GM13977 (cell line): ENCODE measurements at places on chromosomes 5 and 9.

DNA sequence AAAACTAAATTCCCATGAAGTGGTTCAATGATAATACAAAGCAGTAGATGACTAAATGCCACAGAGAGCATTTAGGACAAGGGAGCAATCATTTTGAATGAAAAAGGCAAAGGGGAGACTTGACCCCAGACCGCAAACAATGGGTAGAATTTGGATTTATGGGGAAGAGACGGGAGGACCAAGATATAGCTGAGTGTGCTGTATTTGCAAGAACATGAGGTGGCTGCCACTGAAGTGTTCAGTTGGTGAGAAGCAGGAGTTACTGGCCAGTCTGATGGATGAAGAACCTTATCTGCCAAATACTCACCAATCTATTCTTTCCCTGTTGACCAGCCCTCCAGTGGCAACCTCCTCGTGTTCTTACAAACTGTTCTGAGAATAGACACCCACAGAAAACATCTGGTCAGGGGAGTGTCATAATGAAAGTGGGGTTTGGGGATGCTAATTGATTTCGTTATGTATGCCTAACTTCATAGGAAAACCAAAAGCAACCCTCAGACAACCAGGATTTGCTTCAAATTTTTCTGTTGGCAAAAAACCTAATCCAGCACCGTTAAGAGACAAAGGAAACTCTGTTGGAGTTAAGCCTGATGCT is 19.8 kb downstream of the TDRD7 start:
- no peak for DNase-seq

DNA sequence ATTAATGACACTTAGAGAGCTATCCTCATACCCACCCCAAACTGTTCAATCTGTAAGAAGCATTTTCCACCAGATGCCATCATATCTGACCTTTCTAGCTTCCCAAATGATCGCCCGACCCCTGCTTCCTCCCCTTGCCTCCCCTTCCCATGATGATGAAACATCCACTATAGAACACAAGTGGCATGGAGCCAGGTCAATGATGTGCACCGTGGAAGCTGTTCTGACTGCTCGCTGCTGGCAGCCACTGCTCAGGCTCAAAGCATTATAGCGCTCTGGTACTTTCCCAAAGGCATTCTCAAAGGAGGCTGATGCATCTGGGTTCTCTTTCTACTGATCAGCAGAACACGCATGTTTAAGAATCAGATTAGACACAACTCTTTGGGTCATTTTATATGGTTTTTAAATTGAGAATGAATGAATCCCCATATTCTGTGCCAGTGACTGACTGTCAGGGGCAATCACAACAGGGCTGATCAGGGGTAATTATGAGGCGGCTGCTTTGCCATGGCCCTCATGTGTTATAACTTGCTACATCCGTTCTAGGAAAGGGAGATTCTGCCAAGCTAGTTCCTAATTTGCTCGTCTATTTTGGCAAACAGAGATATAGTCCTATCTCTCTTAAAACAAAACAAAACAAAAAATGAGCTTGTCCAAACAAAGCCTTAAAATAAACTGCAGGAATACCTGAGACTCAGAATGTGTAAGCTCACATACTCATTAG is 343.7 kb downstream of the ENC1 start:
- DNase-seq: no peak

- DNase-seq: peak; percentile 2
Observed at GRCh38 chr5:111083323-111083722, 8.8 kb upstream of the WDR36 start.

DNA sequence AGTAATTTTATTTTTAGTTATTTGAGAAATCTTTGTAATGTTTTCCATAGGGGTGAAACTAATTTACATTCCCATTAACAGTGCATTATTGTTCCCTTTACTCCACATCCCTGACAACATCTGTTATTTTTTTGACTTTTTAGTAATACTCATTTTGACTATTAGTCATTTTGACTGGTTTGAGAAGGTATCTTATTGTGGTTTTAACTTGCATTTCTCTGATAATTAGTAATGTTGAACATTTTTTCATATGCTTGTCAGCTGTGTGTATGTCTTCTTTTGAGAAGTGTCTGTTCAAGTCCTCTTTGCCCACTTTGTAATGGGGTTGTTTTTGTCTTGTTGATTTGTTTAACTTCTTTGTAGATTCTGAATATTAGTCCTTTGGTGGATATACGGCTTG is 27.5 kb downstream of the CCDC152 start:
- no peak for DNase-seq

- no peak for DNase-seq
Observed at GRCh38 chr9:93902780-93903655, 52.1 kb downstream of the BARX1 start.

GRCh38 chr9:32426278-32426939 is 42.0 kb downstream of the ACO1 start:
- no peak for DNase-seq

DNA sequence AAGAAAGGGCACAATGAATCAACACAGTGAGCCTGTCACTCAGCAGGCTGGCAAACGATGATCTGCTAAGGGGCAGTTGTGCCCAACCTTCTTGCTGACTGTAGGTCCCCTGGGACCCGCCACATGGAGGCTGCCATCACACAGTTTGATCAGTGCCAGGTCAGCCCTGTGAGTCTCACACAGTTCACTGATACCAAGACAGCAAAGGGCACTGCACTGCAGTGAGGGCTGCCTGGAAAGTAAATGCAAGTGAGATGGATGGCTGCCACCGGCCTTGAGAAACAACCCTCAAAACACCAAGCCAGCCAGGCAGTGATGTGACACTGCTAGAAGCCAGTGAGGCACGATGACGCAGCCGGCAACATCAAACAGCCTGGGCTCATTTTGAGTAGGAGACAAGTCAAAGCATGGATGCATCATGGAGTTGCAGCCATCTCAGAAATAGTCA is 30.3 kb downstream of the FOXD1 start:
- DNase-seq: no peak

GRCh38 chr9:116323571-116323970 is 170.0 kb downstream of the PAPPA start:
- DNase-seq: no peak

GRCh38 chr9:129555512-129556215 is 65.2 kb downstream of the C9orf50 start:
- DNase-seq: no peak

GRCh38 chr5:132470596-132470995 is 20.0 kb downstream of the IRF1 start:
- no peak for DNase-seq

DNA sequence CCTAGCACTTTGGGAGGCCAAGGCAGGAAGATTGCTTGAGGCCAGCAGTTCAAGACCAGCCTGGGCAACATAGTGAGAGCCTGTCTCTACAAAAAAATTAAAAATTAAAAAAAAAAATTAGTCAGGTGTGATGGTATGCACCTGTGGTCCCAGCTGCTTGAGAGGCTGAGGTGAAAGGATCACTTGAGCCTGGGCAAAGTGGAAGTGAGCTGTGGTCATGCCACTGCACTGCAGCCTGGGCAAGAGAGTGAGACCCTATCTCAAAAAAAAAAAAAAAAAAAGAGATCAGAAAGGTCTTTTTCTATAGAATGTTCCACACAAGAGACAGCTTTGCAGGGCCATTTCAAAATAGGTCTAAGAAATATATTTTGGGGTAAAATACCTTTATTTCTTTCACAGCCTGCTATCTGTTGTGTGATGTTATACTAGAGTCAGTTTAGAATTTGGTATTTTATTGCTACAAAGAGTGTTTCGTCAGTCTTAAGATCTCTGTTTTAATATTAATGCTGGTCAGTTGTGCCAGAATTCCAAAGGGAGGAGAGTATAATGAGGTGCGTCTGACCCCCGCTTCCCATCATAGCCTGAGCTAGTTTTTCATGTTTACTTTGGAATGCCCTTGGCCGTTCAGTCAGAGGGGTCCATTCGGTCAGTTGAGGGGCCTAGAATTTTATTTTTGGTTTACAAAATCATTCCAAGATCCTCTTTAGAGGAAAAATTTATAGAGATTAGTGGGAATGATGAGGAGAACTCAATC is 9.4 kb downstream of the LNPEP start:
- DNase-seq: no peak

- peak; percentile 36 for DNase-seq
Observed at GRCh38 chr9:91515074-91515687, 91.5 kb upstream of the NFIL3 start.

DNA sequence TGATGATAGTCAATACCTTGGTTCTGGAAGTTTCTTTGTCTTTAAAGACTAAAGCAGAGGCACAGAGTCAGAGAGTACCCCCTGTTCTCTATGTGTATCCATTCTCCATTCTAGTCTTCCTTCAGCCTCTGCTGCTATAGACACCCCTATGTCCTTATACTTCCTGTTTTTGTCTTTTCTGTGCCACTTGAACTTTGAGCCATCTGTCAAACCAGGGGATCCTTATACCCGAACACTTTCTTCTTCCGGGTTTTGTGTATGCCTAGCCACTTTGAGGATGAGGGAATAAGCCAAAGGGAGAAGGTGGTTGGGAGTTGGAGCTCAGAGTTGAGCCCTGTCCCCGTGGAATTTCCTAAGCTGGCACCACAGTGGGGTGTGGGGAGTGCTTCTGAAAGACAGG is 61.1 kb upstream of the IL6ST start:
- DNase-seq: no peak

GRCh38 chr5:116475338-116475737 is 99.3 kb downstream of the SEMA6A start:
- DNase-seq: peak; percentile 15

DNA sequence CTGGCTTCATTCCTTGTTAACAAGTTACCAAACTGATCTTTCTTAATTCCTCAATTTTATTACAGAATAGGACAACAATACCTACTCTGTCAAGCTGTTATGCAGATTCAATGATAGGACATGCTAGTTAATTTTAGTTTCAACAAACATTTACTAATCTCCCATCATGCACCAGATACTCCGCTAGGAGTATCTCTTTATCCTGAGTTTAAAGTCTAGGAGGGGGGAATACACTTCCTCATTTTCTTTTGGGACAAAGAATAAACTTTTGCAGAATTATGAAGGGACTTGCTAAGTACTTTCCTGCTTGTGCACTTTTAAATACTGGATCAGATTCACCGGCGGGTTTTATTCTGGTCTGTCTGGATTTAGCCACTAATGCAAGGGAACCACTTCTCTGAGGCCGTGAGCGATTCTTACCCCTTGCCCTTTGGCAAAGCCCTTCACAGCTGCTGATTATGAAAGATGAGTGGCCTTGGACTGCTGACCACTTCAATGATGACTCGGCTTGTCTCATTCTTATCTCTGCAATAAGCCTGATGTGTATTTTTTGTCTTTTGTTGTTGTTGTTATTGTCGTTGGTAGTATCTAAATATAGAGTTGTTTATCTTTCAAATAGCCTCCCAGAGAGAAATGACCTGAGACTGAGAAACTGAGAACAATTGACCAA is 73.9 kb downstream of the RMI1 start:
- DNase-seq: no peak

- peak; percentile 61 for DNase-seq
Observed at GRCh38 chr9:86202338-86202882, 57.0 kb downstream of the C9orf153 start.

DNA sequence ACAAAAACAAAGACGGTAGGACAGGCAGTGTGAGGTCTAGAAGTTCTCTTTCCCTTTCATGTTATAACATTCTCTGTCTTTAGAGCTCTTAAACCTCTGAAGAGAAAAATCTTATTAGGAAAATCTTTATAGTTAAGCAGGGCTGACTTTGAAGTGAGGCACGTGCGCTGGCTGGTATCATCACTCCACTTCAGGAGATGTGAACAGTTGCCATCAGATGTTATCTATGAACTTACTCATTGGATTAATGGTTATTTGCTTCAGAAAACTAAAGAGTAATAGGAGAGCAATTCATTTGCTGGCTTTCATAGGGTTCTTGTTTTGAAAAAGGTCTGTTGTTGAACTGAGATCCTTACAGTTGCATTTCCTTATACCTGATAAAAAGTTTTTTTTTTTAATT is 25.7 kb downstream of the LRRTM2 start:
- DNase-seq: no peak

GRCh38 chr5:35159370-35159742 is 70.9 kb downstream of the PRLR start:
- DNase-seq: no peak

- DNase-seq: no peak
Observed at GRCh38 chr9:4798281-4799032, 5.7 kb downstream of the RCL1 start.

GRCh38 chr5:72634444-72634843 is 127.2 kb upstream of the ZNF366 start:
- DNase-seq: no peak

DNA sequence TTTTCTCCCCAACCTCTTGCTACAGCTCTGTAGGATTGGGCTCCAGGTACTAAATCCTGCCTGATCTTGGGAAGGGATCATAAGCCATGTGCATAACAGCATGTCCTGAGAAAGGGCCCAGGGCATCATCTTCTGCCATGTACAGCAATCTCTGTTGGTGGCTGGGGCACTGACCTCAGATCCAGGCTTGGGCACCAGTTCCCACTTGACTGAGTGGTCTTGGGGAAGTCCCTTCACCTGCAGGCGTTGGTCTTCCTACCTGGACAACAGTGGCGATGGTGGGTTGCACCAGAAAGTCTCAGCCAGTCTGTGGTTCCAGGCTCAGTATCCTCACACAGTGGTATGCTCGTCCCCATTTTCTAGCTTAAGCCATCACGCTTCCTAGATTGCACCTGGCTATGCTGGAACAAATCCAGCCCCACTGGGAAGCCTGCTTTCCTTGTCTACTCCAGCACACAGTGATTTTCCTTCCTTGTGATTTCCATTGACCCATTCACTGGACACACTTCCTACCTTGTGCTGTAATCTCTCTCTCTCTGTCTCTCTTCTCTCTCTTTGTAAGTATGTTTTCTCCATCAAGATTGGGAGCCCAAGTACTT is 121.7 kb upstream of the PITX1 start:
- no peak for DNase-seq

DNA sequence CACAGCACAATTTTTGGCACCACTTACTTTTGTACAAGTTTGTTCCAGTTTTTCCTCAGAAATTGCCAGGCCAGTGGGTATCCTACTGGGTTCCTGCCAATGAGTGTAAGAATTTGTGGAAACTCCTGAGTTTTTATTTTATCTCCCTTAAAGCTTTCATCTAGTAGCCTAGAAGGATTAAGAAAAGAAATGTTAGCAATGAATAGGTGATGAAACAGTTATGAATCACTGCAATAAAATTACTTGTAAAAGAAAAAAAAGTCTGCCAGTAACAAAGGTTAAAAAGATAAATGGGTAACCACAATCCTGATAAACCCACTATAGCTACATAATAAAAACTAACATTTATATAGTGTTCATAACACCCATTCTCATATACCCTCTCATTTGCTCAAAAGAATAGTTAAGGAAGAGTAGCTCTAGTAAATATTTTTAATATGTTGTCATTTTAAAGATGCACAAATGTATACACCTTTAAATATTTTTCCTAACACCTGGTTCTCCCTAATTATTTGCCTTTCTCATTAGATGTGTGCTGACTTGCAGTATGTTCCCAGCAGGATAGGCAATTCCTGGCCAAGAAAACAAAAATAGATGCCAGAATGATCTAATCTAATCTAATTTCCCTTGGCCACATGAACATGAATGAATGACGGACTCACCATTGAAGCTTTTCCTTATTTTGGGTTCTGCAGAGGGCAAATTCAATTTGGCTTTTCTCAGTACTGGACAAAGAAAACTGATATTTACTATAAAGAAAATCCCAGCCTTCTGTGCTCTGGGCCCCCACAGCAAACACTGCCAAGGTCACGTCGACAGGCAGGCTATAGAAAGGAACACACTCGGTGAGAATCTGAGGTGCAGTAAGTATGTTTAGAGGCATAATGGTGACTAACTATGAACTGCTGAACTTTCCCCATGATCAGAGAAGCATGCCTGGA is 26.4 kb downstream of the ERAP1 start:
- no peak for DNase-seq
